Right renal pelvis (tissue), 4 donors: ENCODE measurements at places on chromosomes 12 and 14. TPM values are rescaled to one million over a fixed set of nuclear protein-coding genes. Genes with fewer than 3 reads are reported as not detected.

Gene NEUROD4
- polyA plus RNA-seq, result not detected

Gene METAP2
- polyA plus RNA-seq, result 107 TPM

Gene KCNK13
- polyA plus RNA-seq, result 0.38 TPM

Gene ART4
- 0.25 TPM for polyA plus RNA-seq

Gene VDR
- 3.5 TPM for polyA plus RNA-seq

Gene VASH1
- 34.5 TPM for polyA plus RNA-seq

GRCh38 chr14:93059917-93060545 lies 55.7 kb downstream of the ITPK1 start:
- no peak for DNase-seq

GRCh38 chr12:122951406-122951805 lies 14.9 kb downstream of the ABCB9 start:
- no peak for DNase-seq

GRCh38 chr12:22190-22529 lies 44.4 kb upstream of the IQSEC3 start:
- DNase-seq, result no peak

DNA sequence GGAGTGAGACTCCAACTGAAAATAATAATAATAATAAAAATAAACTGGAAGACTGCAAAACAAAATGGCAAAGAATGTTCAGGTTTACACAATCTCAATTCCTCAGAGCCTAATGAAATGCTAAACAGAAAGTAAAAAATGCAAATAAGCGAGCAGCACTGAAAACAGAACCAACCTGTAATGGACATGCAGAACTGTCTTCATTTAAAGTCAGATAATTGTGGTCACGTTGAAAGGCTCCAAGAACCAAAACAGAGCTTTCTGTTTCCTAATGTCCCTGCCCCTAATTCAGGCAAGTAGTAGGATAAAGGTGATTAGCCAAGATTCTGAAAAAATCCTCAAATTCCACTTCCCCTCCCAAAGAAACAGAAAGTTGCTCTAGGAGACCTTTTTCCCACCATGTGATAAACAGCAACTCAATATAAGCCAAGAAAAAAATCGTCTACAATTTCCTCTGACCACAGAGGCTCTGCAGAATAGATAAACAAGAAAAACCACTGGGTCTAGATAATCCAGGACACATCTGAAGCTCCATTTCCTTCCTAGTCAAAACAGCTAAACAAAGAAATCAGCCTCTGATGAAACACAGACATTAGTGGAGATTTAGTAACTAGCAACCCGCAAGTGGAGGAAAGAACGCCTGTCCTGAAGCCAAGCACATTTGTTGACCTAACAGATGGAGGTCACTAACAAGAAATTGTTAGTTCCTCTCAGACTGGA lies 3.0 kb downstream of the MIS18BP1 start:
- no peak for DNase-seq

DNA sequence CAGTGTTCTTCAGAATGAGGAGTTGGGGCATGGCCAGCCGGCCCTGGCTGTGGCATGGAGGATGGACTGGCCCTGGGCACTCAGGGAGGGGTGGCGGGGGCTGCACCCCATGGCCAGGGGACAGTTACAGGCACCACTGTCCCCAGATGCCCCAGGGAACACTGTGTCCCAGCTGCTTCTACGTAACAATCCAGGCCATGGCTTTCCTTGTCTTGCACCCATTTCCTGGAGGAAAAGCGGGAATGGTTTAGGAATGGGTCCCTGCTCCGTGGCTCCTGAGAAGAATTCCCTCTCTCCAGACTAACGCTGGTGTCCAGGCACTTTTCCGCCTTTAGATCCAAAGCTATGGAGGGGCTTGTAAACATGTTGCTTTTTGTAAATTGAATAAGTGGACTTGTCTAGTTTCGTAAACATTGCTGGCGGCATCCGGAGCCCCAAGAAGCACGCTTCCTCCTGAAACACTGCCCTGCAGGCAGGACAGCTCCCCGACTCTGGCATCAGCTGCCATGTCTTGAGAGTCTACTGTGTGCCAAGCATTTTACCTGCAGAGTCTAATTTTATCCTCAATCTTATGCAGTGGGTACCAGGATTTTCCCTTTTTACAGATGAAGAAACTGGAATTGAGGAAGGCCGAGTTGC lies 238.3 kb downstream of the SLC41A2 start:
- DNase-seq, result no peak
